ENCODE measurements at places on chromosomes 7 and 10.

GRCh38 chr10:3419719-3420495, 247.3 kb upstream of the PITRM1 start:
- DNase-seq, result no peak

- no peak for DNase-seq
These were observed 40.0 kb upstream of the KMT2E start for GRCh38 chr7:104973909-104974415.

DNA sequence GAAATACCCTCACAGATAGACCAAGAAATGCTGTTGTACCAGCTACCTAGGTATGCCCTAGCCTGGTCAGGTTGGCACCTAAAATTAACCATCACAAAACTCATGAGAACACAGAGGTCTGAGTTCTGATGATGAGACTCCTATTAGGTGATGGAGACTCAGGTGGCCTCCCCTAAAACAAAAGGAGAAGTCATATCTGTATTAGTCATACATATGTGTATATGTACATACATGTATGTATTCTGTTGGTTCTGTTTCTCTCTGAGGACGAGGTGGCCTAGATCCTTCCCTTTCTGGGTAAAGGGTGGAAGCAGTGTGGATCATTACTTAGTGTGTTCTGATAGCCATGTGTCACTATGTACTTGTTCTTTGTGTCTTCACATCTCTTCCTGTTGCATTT, 207.2 kb upstream of the PRSS1 start:
- no peak for DNase-seq

GRCh38 chr10:12509794-12510100, 160.4 kb downstream of the CAMK1D start:
- DNase-seq, result no peak

GRCh38 chr10:19158358-19158757, 109.8 kb downstream of the MALRD1 start:
- no peak for DNase-seq

DNA sequence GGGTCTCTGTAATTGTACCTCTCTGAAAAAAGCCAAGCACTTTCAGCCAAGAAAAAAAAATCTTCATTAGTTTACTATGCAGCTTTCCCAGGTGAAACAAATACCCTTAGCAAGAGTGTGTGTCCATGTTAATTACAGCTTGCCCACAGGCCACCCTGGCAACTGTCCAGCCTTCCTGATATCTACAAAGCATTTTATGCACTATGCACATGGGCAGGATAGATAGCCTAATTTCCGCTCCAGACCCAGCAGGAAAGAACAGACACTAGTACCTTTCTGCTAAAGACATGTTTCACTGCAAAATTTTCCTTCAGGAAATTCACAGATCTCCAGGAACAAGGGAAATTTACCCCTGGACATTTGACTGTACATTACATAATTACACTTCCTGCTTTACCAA, 24.4 kb downstream of the CACNA2D1 start:
- no peak for DNase-seq

DNA sequence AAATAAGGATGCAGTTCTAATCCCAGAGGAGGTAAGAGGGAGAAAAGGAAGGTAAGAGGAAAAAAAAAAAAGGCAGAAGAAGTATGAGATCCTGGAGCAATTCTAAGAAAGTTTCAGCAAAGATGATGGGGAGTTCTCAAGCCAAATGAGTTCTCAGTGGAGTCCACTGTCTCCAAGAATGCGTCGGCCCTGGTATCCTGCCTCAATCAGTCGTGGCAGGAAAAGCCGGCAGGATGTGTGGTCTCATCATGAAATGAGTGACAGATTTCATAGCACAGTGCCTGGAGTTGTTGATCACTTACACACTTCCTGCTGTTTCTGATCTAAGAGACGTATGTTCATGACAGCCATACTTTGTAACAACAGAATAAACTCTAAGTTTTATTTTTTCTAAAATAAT, 554.9 kb downstream of the NXPH1 start:
- DNase-seq, result no peak

GRCh38 chr10:49009199-49009979, 69.7 kb upstream of the LRRC18 start:
- no peak for DNase-seq

DNA sequence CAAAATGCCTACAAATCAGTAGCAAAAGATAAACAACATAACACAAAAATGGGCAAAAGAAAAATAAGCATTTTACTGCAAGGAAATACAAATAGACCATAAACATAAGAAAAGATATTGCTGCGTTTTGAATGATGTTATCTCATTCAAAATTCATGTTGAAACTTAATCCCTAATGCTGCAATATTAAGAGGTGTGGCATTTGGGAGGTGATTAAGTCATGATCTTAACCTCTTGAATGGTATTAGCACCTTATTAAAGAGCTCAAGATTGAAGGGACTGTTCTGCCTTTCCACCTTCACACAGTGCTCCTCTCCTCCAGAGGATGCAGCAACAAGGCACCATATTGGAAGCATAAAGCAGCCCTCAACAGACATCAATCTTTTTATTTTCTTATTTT, 12.4 kb upstream of the TNKS2 start:
- no peak for DNase-seq

GRCh38 chr7:92793656-92794205, 42.6 kb downstream of the CDK6 start:
- DNase-seq, result no peak

GRCh38 chr7:25625306-25625992, 397.2 kb upstream of the NPVF start:
- no peak for DNase-seq

- DNase-seq, result no peak
These were observed 132.9 kb upstream of the AGR3 start for GRCh38 chr7:17014686-17015085.

- DNase-seq, result no peak
These were observed 11.8 kb downstream of the EPHA1 start for GRCh38 chr7:143396625-143397556.

Measured in hypothalamus (tissue), 51 donors.